ENCODE measurements at places on chromosomes 12 and 14. TPM values are rescaled to one million over a fixed set of nuclear protein-coding genes. Genes with fewer than 3 reads are reported as not detected.

Gene SLCO1B1
- not detected for total RNA-seq

Gene NUAK1
- 43.8 TPM for total RNA-seq

Gene SBNO1
- 39.8 TPM for total RNA-seq

Gene SYNJ2BP
- 22.5 TPM for total RNA-seq

Gene CLEC1B
- total RNA-seq: not detected

Gene TDRD9
- total RNA-seq: 0.86 TPM

Gene DRAM1
- 51.3 TPM for total RNA-seq

Gene TAC3
- not detected for total RNA-seq

Gene MFAP5
- total RNA-seq: 0.86 TPM

Gene OTX2
- total RNA-seq: not detected

Gene ABHD12B
- not detected for total RNA-seq

Gene GNB3
- 6.2 TPM for total RNA-seq

Gene PTGDR
- total RNA-seq: under 0.01 TPM

Gene KERA
- total RNA-seq: not detected

Gene ZNF641
- total RNA-seq: 16.6 TPM

Gene COCH
- 4.0 TPM for total RNA-seq

Gene C12orf60
- total RNA-seq: 0.86 TPM

Gene RIPK3
- not detected for total RNA-seq

Gene KCNK10
- total RNA-seq: not detected

Gene OR11H6
- total RNA-seq: not detected

Gene GDF3
- not detected for total RNA-seq

Gene BMP4
- total RNA-seq: 18.9 TPM

Gene C12orf50
- total RNA-seq: not detected

Gene RILPL2
- 4.2 TPM for total RNA-seq

Gene FSCB
- 0.22 TPM for total RNA-seq

Gene ADAM20
- 1.4 TPM for total RNA-seq

Gene TAS2R8
- not detected for total RNA-seq

Gene CHD8
- 43.8 TPM for total RNA-seq

Gene ADCY4
- 0.66 TPM for total RNA-seq

Gene GPR137C
- total RNA-seq: 0.43 TPM

Gene GOLGA3
- total RNA-seq: 184 TPM

Gene HVCN1
- total RNA-seq: 4.3 TPM

Gene TPPP2
- total RNA-seq: not detected

Gene DEGS2
- total RNA-seq: not detected

Gene TESPA1
- total RNA-seq: not detected

Gene KCNMB4
- total RNA-seq: 1.4 TPM

Gene SERPINA6
- not detected for total RNA-seq

Gene CACNB3
- total RNA-seq: 12.0 TPM

Gene ITFG2
- total RNA-seq: 31.7 TPM

Gene SCYL2
- total RNA-seq: 33.7 TPM

Measured in placental pericyte (primary cell).